PC-9 (cell line): ENCODE measurements at places on chromosomes 6 and 20. TPM values are rescaled to one million over a fixed set of nuclear protein-coding genes. Genes with fewer than 3 reads are reported as not detected.

- H3K36me3 ChIP-seq, result peaks cover 11% of the 10 kb centered on the region
- no peak for DNase-seq
- peaks cover 12% of the 10 kb centered on the region for H3K4me1 ChIP-seq
Observed at GRCh38 chr6:33280539-33280938, 3.6 kb downstream of the B3GALT4 start.

- H3K27ac ChIP-seq, result no peak overlapping the region
- H3K36me3 ChIP-seq, result no peaks in the 10 kb centered on the region
- no peak for DNase-seq
Observed at GRCh38 chr6:136983687-136984086, 61.1 kb downstream of the IL20RA start.

DNA sequence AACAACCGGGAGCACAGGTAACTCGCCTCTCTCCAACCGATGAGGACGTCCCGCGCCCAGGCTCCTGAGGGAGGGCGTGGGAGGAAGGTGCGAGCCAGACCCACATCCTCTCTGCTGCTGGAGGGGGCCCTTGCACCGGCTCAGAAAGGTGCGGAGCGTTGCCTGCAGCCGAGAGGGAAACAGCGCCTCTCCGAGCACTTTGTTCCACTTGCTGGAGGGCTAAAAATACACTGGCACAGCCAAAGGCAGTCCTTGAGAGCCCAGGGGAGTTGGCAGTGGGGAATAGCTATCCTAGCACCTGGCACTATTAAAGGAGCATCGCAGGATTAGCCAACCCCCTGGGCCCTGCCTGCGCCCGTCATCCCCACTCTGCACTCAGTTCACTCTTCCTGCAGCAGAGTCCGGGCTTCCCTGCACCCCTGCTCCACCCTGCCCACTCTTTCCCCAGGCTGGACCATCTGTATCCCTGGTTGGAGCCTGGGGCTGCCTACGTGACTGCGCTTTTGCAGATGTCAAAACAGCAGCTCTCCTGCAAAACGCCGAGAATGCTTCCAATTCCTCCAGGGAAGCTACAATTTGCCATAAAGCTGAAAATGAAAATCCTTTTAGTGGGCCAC, 108.9 kb downstream of the SNX5 start:
- no peaks in the 10 kb centered on the region for H3K36me3 ChIP-seq
- H3K27ac ChIP-seq, result no peak overlapping the region
- no peak for DNase-seq

DNA sequence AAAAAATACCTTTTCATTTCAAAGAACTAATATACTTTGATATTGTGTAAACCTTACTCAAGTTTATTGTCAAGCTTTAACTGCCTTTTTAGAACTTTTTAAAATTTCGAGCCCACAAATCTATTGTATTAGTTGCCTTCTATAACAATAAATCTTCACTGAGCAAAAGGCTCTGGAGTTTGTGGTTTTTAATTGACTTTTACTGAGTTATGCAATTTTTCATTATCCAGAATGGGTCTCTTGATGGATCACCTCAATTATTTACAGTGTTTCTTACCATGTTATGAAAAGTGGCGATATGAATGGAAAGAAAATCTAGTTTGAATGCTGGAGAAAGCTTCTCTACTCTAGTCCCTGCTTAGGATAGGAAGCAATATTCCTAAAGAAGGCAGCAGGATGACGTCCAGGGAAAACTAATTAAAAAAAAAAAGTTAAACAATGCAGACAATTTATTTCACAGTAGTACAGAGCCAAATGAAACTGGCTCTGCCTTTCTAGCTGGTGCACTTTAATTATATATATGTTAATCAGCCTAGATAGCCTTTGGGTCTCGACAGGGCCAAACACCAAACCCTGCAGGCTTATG, 5.0 kb downstream of the ID4 start:
- H3K4me3 ChIP-seq, result no peak overlapping the region
- H3K27ac ChIP-seq, result no peak overlapping the region
- peaks cover 17% of the 10 kb centered on the region for H3K27me3 ChIP-seq
- DNase-seq, result no peak
- H3K36me3 ChIP-seq, result no peaks in the 10 kb centered on the region

Gene SYTL3
- total RNA-seq, result 7.8 and 8.3 TPM in 2 replicates

Gene MMP24OS
- 59.3 and 79.0 TPM in 2 replicates for total RNA-seq

Gene ZC2HC1B
- total RNA-seq, result not detected in 2 replicates
